Left ventricle myocardium inferior (tissue), 1 donor: ENCODE measurements at places on chromosomes 1 and 21. TPM values are rescaled to one million over a fixed set of nuclear protein-coding genes. Genes with fewer than 3 reads are reported as not detected.

The SFN gene
- 0.16 TPM for total RNA-seq

- H3K4me3 ChIP-seq: no peak overlapping the region
- H3K27me3 ChIP-seq: no peaks in the 10 kb centered on the region
- H3K36me3 ChIP-seq: no peaks in the 10 kb centered on the region
- no peak for DNase-seq
- H3K27ac ChIP-seq: no peak overlapping the region
These were observed 118.2 kb upstream of the HOOK1 start for GRCh38 chr1:59696421-59697115.

- no peak overlapping the region for H3K4me3 ChIP-seq
- H3K27ac ChIP-seq: no peak overlapping the region
- no peaks in the 10 kb centered on the region for H3K27me3 ChIP-seq
- DNase-seq: no peak
- peaks cover 3% of the 10 kb centered on the region for H3K4me1 ChIP-seq
These were observed 10.1 kb downstream of the VANGL2 start for GRCh38 chr1:160410406-160411005.

DNA sequence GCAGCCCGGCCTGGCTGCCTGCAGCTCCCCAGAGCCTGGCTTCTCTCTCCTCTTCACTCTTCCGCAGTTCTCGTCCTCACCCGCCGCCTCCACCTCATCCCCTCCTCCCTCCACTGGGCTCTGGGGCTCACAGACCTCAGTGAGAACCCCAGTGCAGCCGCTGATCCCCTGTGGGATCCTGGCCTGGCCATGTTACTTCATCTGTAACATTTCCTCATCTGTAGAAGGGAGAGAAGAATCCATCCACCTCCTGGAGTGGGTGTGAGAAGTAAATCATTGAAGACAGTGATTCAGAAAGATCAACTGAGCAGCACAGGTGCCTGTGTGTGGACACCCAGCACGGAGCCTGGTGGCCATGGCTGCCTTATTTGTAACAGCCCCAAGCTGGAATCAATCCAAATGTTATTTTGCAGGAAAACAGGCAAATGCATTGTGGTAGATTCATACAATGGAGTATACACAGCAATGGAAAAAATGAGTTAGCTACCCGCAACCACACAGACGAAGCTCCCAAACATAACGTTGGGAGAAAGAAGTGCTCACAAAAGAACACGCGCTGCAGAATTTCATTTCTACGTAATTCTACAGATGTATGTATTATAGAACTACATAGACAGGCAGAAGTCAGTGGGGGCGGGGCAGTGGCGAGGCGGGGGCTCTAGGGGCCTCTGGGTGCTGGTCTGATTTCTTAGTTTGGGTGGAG lies 8.7 kb downstream of the LAPTM5 start:
- H3K27ac ChIP-seq: no peak overlapping the region
- peaks cover 29% of the 10 kb centered on the region for H3K27me3 ChIP-seq
- no peaks in the 10 kb centered on the region for H3K36me3 ChIP-seq
- no peak overlapping the region for H3K4me3 ChIP-seq
- H3K4me1 ChIP-seq: peaks cover 5% of the 10 kb centered on the region
- no peak for DNase-seq

GRCh38 chr21:33315946-33316710 lies 8.6 kb upstream of the IFNAR1 start:
- H3K4me3 ChIP-seq: no peak overlapping the region
- no peaks in the 10 kb centered on the region for H3K4me1 ChIP-seq
- H3K27ac ChIP-seq: no peak overlapping the region
- H3K27me3 ChIP-seq: no peaks in the 10 kb centered on the region

DNA sequence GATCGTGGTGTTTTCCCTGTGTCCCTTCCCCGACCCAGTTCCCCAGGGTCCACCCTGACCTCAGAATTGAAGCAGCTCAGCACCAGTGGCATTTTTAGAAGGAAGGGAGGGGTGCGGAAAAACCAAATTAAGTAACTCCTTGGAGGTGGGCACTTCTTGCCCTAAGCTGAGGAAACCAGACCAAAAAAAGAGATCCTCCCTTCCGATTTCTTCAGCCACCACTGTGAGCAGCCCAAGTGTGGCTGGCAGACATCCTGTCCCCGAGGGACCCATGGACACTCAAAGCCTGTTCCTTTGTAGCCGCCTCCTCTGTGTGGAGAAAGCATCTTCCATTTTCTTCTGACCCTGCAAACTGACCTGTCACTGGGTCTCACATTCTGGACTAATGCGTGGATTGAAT lies 31.3 kb downstream of the KIRREL1 start:
- no peaks in the 10 kb centered on the region for H3K36me3 ChIP-seq
- no peaks in the 10 kb centered on the region for H3K27me3 ChIP-seq
- H3K4me3 ChIP-seq: no peak overlapping the region

The PCNT gene
- total RNA-seq: 36.3 TPM

GRCh38 chr1:182599339-182599738 lies 4.8 kb downstream of the RGS16 start:
- DNase-seq: no peak
- no peaks in the 10 kb centered on the region for H3K36me3 ChIP-seq
- peak overlapping the region; percentile 23 for H3K27ac ChIP-seq
- no peak overlapping the region for H3K4me3 ChIP-seq
- H3K27me3 ChIP-seq: no peaks in the 10 kb centered on the region
